ENCODE measurements at places on chromosomes 1 and 21. TPM values are rescaled to one million over a fixed set of nuclear protein-coding genes. Genes with fewer than 3 reads are reported as not detected.
A peak's percentile ranks its signal among the peaks of the same experiment; 100 is the strongest.

The HJV gene
- total RNA-seq = not detected

DNA sequence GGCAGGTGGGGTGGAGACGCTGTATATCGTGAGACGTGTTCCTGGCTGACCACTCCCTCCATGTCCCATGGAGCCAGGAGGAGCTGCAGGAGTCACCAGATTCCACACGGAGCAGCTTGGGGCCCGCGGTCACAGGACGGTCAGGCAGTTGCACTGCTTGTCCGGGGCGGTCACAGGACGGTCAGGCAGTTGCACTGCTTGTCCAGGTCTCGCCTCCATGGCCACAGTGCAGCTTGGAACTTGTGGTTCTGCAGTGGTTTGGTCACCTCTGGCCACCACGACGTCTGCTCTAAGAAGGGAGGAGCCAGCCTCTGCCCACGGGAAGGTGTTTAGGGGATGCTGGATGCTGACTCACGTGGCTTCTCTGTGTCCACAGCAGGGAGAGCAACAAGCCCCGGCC lies 33.0 kb downstream of the SLX9 start:
- DNase-seq = no peak

The TBX19 gene
- total RNA-seq = 0.93 TPM

DNA sequence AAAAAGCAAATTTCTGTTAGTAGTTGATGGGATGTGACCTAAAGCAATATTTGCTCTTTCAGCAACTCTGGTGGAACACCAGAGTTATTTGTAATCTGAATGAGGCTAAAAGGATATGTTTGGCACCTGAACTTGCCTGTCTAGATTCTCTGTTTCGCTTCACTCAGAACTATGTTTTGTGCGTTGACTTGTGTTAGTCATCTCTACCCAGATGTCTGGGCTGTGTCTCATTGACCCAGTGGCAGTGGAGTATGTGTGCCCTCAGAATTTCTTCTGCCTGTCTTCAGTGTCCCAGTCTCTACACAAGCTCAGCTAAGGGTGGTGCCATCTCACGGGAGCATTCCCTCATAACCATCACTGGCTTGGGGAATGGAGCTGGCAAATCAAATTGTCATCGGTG lies 13.9 kb downstream of the KCNK1 start:
- no peak for DNase-seq

- DNase-seq = no peak
Measured at GRCh38 chr1:33219886-33220661, 36.2 kb upstream of the ZNF362 start.

GRCh38 chr1:20921285-20921684 lies 134.2 kb upstream of the HP1BP3 start:
- DNase-seq = no peak

GRCh38 chr1:39131940-39132339 lies 72.6 kb upstream of the MACF1 start:
- DNase-seq = no peak

- DNase-seq = no peak
Measured at GRCh38 chr1:237111807-237112206, 69.8 kb downstream of the RYR2 start.

GRCh38 chr1:2199042-2199810 lies 4.7 kb upstream of the FAAP20 start:
- DNase-seq = peak; percentile 47

DNA sequence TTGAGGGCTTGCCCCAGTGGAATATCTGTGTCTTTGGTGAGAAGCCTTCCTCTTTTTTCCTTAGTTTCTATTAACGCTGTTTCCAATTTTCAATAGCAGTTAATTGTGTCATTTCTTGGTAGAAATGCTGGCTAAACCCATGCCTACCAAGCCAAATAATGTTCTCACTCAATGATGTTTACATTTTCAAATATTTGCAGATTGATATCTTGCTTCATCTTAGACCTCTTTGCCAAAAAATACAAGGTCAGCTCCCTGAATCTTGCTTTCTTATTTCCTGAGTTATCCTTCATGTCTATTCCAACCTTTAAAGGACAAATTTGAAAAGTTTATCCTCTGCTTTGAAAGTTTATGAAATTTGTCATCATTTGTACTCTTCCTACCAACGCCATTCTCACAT lies 5.1 kb downstream of the KCNJ15 start:
- no peak for DNase-seq

DNA sequence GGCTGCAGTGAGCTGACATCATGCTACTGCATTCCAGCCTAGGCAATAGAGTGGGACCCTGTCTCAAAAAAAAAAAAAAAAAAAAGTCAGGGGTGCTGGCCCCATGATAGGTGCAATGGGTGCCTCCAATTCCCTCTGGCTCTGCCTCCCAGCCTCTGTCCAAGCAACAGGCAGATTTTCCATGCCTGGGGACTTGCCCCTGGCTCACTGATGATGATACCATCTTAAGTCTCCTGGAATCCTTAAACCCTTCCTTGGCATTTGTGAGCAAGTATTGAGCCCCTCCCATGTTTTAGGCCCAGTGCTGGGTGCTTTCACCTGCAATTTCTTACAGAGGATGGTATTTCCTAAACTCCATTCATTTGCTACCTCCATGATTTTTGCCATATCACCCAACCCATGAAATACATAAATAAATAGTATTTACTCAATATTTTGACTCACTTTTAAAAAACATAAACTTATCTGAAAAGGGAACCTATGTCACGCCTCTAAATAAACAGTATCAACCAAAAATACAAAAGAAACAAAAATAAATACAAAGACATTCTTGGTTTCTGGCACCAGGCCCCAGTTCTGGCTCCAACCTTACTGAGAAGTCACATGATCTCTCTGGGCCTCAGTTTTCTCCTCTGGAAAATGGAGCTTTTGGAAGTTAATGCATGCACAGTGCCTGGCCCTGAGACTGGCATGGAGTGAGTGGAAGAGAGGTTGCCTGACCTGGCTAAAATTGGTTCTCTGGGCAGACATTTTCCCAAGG lies 1.5 kb upstream of the ALPL start:
- no peak for DNase-seq

GRCh38 chr1:61581251-61581650 lies 143.7 kb downstream of the TM2D1 start:
- DNase-seq = no peak

GRCh38 chr1:222967466-222968240 lies 152.8 kb downstream of the DISP1 start:
- DNase-seq = no peak

DNA sequence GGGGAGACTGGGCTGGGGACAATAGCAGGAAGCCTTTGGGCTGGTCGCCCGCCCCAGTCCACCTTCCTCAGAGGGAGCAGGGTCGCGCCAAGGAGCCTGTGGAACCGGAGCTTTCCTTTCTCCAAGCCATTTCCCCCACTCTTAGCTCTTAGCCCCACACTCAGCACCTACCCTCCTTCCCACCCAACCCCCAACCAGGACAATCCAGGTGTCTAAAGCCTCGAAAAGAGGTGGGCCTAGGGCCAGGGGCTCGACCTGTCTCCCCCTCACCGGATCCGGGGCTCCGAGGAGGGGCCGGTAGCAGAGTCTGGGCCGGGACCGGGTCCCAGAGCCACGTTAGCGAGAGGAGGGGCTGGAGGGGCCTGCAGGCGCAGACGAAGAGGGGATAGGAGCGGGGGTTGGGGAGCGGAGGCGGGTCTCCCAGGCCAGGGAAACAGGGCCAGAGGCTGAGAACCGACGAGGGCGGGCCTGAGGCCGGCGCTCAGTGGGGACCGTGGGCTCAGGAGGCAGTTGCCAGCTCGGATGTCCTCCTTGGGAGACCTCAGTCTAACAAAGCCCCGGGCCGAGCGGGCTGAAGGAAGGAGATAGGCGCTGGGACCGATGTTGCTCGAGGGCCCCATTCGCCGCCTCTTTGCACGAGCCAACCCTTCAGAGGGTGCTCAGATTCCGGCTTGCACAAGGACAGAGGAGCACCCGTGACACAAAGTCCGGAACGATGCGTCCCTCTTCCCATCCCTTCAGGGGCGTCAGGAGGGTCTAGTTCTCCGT lies 943 bp downstream of the SEMA6C start:
- peak; percentile 30 for DNase-seq

The TLR5 gene
- total RNA-seq = 0.30 TPM

GRCh38 chr1:103790172-103790571 lies 40.5 kb downstream of the AMY1C start:
- DNase-seq = no peak

GRCh38 chr1:199411506-199411905 lies 616.0 kb upstream of the NR5A2 start:
- DNase-seq = no peak

DNA sequence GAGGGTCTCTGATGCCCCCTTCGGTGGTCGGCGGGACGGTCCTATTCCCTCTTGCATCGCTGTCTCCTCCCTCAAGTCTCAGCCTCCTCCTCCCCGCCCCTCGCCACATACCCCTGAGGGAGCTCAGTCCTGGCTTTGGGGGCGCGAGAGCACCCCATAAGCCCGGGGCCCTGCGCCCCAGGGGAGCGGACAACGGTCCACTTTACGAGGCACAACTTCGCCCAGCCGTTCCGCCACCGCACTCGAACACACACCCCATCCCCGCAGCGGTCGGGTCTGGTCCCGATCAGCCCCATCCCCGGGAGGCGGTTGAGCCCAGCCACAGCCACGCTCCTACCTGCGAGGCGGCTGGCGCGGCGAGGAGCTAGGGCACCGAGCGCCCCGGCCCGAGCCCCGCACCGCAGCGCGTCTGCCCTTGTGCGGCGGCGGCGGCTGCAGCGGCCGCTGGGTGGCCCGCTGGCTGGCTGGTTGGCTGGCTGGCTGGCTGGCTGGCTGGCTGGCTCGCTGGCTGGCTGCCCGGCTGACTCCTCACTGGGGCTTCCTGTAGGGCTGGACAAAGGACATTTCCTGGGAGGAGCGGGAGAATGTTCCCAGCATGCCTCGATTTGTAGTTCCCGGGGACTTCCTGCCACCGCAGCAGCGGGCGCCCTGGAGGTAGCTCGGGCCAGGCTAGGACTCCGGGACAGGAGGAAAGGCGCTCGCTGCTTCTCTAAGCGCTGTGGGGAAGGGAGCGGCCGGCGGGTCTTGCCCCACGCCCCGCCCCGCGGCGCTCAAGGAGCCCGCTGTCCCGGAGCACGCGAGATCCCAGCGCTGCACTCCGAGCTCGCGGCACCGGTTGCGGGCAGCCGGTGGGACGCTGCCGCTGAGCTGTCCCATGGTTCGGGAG lies at the start of gene ZNF697:
TSS of gene ZNF697 (minus strand) at position 533 of the 886 bp plus-strand sequence. CDS start 22,166 bp downstream, outside the sequence.
- peak; percentile 85 for DNase-seq

GRCh38 chr1:113811156-113811887 lies 954 bp downstream of the RSBN1 start:
- peak; percentile 14 for DNase-seq

DNA sequence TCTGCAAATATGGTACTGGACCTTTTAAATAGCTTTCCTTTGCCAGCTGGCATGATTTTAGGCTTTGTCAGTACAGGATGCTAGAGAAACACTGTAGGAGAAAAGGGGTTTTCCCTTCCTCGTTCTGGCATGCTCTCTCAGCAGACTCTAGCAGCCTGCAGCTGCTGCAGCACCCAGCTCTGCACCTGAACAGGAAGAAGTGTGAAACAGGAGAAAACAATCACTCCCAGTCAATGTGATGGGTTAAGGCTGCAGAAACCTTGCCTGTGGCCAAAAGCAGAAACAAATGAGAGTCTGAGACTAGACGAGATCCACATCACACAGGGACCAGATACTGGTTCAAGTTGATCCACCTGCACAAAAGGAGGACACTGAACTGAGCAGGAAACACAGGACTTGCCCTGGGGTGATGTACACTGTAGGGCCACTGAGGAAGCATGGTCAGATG lies 21.2 kb downstream of the OVGP1 start:
- DNase-seq = no peak

The CYP4Z1 gene
- total RNA-seq = not detected

DNA sequence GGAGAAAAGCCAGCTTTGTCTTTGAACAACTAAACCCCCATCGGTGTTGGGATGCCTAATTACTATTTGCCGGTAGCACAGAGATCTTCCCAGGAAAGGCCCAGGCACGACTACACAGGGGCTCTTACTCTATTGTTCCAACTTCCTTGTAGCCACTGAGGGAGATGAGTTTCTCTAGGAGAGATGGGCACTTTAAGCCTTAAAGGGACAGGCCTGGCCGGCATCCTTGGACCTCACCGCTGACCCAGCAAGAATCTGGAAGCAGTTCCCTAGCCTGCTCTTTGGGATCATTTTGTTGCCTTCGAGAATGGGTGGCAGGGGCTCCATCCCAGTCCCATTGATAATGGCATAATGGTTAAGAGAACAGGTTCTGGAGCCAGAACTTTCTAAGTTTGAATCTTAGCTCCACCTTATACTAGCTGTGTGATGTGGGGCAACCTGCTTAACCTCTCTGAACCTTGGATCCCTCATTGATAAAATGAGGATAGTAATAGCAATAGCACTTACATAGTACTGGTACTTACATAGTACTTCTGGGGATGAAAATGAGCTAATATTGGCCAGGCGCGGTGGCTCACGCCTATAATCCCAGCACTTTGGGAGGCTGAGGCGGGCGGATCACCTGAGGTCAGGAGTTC lies 239.1 kb upstream of the TMEM51 start:
- DNase-seq = no peak

The KIF21B gene
- 28.9 TPM for total RNA-seq

The BGLAP gene
- 3.0 TPM for total RNA-seq

The KMO gene
- total RNA-seq = not detected

The TFAP2E gene
- total RNA-seq = 0.43 TPM

The ST6GALNAC5 gene
- 45.6 TPM for total RNA-seq

The S100A8 gene
- not detected for total RNA-seq
